SK-N-SH treated with all-trans-retinoic acid at 6 μM for 48 hours (cell line): ENCODE measurements at places on chromosomes 5 and 9.

GRCh38 chr9:137688725-137689124 is 69.9 kb downstream of the EHMT1 start:
- ATAC-seq = no peak

GRCh38 chr9:138052635-138053320 is 175.2 kb downstream of the CACNA1B start:
- ATAC-seq = no peak

DNA sequence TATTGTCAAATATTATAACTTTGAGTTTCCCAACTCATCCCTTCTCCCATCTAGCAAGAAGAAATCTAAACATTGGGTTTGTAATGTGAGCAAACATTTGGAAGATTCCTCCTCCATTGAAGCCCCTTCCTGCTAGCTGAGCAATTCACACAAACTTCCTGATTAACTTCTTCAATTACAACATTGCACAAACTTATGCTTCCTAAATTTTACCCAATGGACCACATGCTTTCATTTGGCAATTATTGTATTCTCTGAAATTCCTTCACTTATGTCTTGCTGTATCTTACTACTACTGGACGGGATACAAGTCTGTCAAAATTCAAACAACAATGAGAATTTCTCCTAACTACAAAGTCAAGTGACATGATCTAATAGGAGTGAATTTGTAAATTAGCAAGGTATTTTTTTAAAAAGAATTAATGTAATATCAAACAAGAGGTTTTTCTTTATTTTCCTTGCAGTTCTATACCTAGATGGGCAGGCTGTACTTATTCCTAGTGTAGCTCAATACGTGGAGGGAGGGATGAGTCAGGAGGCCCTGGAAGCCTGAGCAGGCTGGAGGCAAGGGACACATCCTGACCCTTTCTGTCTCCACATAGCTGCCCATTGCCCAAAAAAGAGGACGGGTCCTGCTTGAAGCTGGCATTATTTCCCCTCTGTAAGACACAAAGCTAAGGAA is 11.8 kb upstream of the IFNW1 start:
- peak; percentile 67 for ATAC-seq

- ATAC-seq = no peak
These were observed 308.1 kb downstream of the LRRC70 start for GRCh38 chr5:62886603-62887315.

DNA sequence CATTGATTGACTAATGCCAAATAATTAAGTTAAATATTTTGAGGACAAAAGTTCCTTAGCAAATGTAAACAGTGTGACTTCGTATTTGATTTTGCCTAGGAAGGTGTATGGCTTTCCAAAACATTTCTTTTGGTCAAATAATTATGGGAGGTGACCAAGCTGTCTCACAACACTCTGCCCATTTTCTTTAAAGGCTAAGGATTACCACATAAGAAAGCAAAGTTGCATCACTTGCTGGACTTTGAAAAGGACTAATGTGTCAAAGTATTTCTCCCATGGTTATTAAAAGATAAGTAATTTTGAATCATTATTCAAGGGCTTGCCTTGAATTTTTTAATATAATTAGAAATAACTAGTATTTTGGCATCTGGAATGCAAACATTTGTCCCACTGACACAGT is 74.7 kb downstream of the HAPLN1 start:
- no peak for ATAC-seq

- no peak for ATAC-seq
These were observed 225.2 kb downstream of the NPR3 start for GRCh38 chr5:32936329-32936728.

- no peak for ATAC-seq
These were observed 569.5 kb upstream of the SEMA6A start for GRCh38 chr5:117144086-117144485.

GRCh38 chr5:158877124-158877581 is 222.6 kb downstream of the EBF1 start:
- no peak for ATAC-seq

- no peak for ATAC-seq
These were observed 57.6 kb downstream of the CD180 start for GRCh38 chr5:67139030-67139429.

DNA sequence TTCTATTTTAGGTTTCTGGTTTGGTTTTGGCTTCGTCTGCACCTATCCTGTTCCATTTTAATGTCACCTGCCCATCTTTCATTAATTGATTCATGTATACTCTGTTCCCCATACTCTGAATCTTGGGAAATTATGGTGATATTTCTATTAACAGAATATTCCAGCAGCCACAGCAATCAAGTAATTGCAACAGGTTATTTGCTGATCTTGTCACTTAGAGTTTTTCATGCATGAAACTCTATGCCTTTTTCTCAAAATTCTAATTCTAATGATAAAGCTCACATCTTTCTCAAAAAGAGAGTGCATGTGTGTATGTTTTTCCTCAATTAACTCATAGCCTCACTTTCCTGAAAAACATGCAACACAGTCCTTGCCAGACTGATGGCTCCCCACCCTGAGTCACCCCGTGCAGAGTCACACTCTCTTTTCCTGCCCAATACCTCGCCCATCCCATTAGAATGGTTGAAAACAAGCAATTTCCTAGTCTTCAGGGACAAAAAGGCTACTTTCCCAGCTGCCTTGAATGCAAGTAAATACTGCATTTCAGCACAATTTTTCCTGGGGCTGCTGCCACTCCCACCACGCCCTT is 15.6 kb downstream of the GFRA3 start:
- ATAC-seq = no peak

GRCh38 chr9:15306068-15306756 is 804 bp downstream of the TTC39B start:
- ATAC-seq = peak; percentile 33

DNA sequence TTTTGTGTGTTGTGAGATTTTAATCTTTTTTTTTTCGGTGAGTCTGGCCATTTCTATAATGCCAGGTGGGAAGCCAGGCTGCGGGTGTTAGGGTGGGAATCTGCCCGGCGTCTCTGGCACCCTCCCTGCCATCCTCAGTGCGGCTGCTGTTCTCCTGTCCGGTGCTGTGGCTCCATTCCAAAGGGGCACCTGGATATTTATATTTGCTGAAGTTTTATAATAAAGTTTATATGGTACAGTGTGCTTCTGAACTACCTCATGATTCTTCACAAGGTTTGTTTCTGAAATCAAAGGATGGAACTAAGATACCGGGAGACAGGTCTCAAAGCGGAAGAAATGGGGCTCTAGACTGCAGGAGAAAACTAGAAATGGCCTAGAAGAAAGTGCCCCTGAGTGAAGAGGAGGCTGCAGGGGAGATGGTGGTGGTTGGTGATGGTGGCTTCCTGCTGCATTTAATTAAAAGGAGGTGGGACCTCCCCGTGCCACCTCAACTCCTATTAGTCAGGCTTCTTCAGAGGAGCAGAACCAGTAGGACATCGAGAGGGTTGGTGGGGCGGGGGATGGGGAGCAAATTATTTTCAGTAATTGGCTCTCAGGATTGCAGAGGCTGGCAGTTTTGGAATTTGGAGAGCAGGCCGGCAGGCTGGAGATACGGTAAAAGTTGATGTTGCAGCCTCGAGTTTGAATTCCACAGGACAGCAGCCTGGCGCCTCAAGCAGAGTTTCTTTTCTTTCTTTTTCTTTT is 102.2 kb upstream of the ICE1 start:
- no peak for ATAC-seq

GRCh38 chr5:159965031-159965837 is 43.7 kb upstream of the TTC1 start:
- peak; percentile 97 for ATAC-seq

GRCh38 chr5:33641744-33642505 is 201.2 kb downstream of the TARS1 start:
- peak; percentile 59; the same call in 2 of the 3 replicates for ATAC-seq

DNA sequence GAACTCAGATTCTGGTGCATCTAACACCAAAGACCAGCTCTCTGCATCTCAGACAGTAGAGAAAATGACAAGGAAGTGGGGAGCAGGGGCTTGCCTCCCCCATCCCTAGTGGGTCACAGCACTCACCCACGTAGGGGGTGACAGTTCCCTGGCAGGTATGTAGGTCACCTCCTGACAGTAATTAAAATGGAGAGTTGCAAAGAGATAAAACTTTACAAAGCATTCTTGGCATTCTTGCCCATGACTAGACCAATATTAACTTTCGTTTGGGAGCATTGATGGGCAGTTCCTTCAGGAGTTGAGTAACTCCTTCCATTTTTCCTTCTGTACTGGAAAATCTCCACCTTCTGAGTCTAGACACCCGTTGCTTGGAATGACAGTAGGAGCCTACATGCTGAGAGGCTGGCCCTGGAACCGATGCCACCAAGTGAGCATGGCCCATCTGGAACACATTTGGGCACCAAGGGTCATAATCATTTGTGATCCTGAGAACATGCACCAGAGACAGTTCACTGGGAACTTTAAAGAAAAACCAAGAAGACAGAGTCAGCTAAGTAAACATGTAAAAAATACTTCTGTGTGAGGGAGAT is 81.5 kb upstream of the MSX2 start:
- no peak for ATAC-seq

DNA sequence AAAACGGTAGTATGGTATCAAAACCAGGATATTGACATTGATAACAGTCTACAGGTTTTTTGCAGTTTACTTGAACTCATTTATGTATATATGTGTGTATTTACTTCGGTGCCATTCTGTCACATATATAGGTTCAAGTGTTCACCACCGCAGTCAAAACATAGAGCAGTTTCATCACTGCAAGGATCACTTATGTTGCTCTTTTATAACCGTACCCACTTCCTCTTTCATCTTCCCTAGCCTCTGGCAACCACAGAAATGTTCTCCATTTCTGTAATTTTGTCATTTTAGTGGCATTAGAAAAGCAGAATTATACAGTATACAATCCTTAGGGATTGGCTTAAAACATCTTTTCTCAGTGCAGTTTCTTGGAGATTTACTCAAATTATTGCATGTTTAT is 90.3 kb downstream of the SH3GL2 start:
- ATAC-seq = no peak

DNA sequence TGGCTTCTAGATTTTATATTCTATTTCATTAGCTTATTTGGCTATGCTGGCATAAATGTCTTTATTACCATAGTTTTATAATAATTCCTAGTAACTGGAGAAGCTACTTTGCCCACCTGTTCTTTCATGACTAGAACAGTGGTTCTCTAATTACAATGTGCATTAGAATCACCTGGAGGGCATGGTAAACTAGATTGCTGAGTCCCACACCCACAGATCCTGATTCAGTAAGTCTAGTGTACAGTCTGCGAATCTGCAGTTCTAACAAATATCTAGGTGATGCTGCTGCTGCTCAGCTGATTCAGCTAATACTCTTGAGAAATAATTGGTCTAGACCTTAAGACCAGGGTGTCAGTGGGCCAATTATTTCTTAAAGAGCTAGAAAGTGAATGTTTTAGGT is 35.5 kb downstream of the RNF38 start:
- ATAC-seq = no peak

GRCh38 chr5:59800347-59800893 is 93.1 kb downstream of the PDE4D start:
- ATAC-seq = peak; percentile 30

DNA sequence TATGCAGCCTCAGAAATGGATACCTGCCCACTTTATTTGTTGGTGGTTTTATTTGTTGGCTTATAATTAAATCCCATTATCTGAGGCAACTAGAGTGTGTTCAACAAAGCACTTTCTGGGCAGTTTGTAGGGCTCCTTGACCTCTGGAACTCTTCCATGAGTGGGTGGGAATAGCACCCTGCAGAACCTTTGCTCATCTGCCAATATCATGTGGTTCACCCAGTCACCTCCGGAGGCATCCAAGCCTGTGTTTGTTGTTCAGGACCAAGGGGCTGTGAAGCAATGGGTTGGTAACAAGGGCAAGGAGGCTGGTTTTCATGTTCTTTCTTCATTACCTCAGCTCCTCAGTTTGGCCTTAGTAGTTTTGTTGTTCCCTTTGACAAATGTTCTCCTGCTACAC is 314.0 kb downstream of the NDUFS4 start:
- ATAC-seq = peak; percentile 40; the same call in 1 of the 3 replicates

DNA sequence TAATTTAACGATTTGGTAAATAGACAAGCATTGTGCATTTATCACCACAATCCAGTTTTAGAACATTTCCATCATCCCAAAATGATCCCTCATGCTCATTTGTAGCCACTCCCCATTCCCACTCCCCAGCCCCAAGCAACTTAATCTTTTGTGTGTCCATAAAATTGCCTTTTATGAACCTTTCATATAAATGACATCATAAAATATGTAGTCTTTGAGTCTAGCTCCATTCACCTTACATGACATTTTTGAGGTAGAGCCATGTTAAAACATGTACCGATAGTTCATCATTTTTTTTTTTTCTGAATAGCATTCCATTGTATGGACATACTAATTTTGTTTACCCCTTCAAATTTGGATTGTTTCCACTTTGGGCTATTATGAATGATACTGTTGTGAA is 70.5 kb downstream of the C9orf85 start:
- no peak for ATAC-seq

DNA sequence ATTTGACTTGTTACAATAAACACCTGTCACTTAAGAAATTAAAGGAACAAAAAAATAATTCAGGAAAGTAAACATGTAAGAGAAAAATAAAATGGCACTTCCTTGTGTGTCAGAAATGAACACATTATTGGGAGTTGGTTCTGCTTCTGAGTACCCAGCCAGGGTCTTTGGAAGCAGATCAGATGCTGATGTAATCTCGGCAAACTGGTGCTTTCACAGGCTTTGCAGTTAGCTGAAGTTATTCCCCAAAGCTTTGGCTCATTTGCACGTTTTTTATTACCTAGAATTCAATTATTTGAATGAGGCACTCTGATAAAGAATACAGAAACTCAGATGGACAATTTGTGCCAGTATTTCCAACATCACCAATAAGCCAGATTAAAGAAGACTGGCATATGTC is 10.9 kb downstream of the CDH18 start:
- no peak for ATAC-seq

DNA sequence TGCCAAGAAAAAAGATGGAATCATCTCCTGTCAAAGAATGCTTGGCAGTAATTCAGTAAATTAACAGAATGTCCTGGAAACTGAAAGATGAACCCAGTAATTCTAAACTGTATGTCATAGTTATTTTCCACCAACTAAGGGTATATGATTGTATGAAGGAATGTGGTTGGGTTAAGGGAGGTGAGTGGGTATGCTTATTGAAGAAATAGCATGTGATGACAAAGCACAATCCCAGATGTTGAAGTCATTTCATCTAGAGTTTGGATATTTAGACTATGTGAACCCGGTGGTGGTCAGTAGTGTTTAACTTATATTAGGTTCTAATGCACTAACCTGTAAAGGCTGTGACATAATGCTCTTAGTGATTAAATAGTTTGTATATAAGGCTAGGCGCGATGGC is 87.3 kb downstream of the CDKN2A start:
- no peak for ATAC-seq

GRCh38 chr9:126569036-126569435 is 44.7 kb upstream of the LMX1B start:
- no peak for ATAC-seq
